Caki2 (cell line): ENCODE measurements at places on chromosomes 3 and 15.
A peak's percentile ranks its signal among the peaks of the same experiment; 100 is the strongest.

DNA sequence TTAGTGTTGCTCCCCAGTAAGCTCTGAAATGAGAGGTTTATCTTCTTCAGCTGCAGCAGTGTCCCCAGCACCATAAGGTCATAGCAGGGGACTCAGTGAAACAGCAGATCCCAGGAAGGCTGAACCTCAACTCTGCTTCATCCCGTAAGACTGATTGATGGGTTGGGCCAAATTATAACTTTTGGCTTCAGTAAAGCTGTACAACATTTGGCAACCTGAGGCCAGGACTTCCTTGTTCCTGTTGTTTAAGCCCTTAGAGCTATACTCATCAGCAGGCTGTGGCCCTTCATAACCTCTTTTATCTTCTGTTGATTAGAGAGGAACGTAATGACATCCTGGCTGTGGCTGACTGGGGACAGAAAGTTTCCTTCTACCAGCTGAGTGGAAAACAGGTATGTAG, 29.0 kb downstream of the IFT122 start:
- DNase-seq: no peak

DNA sequence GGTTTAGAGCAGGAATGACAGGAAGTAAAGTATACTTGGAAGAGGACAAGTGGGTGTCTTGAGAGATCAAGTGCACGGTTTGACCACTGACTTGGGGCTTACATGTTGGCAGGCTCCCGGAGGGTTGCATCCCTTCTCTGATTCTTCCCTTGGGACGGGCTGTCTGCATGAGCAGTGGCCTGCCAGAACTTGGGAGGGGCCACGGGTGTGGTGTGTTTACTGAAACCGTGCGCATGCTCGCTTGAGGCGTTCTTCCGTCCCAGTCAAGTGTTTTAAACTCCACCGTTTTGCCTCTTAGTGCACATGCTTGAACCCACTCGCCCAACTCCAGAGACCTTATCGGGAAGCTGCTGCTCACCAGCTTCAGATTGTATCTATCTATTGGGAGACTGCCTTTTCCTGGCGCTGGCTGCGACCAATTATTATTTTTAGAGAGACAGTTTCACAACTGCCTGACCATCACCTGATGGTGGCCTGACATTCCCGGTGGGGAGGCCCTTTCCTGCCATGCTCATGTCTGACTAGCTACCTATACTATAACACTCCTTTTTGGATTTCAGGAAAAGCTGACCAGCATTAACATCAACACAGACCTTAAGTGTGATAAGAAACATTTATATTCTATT, 14.9 kb upstream of the C3orf22 start:
- DNase-seq: no peak

DNA sequence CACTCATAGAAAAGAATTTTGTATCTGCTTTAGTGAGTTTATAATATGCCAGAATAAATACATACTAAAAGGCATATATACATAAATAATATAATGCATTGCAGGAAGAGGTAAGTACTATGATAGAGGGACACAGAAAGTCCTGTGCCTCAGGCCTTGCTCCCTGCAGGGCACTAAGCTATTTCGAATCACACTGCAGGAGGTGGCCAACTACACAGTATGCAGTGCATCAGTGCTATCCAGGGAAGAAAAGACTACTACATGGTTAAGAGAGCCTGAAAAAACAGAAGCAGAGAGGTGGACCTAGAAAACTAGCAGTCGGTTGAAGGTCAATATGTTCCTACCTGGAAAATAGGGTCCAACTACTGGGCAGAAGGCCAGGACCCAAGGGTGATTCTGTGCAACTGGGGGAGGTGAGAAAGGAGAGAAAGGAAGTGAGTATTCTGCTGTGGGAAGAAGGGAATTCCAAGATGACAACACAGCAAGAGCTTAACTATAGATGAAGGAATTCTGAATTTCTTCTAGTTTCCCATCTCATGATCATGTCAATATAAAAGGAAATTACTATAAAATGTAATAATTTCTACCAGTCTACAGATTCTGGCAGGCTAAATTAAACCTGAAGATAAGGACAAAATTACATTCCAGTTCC, 218.0 kb downstream of the ZBTB20 start:
- DNase-seq: no peak

DNA sequence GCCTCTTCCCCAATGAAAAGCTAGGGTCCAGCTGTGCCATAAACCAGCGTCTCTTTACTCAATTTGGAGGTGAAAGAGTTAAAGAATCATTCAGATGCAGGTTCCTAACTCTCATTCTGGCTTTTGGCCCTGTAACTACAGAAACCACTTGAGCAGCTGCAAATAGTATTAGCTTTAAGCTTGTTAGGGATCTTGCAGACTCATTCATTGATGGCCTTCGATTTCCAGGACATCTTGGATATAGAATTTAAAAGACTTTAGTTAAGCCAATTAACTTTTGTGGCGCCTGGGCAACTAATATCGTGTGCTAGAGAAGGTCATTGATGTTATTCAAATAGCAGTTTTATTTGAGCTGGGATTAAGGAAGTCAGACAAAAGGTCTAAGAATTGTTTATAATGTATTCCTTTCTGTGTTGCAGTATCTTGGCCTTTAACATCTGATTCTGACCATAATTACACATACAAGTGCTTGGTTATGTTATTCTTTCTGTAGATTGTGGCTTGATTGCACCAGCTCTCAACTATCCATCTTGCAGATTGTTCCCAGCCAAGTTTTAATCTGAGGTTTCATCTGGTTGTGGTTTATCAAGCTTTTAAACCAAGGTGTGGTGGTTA, 185.3 kb downstream of the CACNA2D3 start:
- DNase-seq: no peak

DNA sequence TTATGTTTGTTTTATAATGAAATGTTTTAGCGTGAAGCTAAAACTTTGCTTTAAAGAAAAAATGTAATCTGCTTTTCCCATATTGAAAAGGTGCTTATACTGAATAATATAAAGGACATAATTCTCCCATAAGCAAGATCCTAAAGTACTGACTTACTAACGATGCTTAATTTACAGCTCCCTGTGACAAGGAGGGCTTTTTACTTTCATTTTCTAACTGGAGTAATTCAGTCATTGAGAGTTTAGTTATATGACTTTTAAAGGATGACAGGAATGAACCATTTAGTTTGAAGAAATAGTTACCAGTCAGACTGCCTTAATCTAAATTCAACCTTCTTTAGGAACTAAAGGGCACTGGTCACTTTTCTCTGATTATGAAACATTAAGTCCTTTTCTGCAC, 19.3 kb upstream of the ZPLD1 start:
- no peak for DNase-seq

- DNase-seq: peak; percentile 33
These were observed 189.2 kb upstream of the THRB start for GRCh38 chr3:24683633-24684384.

DNA sequence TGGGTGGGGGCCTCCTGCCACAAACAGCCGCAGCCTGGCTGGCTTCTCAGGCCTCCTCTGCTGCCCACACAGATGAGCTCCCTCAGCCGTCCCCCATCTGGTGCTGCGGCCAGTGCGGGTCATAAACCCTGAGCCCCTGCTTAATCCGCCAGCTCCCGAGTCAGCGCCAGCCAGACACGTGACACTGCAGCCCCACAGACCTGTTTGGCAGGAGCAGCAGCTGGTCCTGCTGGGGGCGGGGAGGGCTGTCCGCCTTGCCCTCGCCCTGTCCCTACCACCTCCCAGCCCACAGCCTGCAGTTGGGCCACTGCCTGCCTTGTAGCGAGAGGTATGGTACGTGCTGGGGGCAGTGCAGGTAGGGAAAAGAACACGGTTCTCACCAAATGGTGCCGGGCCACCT, 86.2 kb downstream of the IQSEC1 start:
- no peak for DNase-seq

DNA sequence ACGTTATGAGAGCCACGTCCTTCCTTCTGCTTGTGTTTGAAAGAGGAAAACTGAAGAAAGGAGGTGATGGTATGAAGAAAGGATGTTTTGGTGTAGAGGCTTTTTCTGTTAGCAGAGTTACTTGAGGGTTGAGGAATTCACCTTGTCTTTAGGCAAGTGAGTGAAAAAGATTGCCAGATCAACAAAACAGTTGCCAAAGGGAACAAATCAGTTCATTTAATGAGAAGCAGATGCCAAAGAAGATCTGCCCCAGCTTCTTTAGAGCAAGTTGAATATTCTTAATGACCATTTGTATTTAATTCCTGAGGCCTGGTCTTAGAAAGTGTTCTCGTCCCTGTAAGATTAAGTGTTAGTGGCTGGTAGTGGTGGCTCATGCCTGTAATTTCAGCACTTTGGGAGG, 2.6 kb downstream of the CHCHD6 start:
- DNase-seq: no peak
